ENCODE measurements at places on chromosomes 4 and X. TPM values are rescaled to one million over a fixed set of nuclear protein-coding genes. Genes with fewer than 3 reads are reported as not detected.

DNA sequence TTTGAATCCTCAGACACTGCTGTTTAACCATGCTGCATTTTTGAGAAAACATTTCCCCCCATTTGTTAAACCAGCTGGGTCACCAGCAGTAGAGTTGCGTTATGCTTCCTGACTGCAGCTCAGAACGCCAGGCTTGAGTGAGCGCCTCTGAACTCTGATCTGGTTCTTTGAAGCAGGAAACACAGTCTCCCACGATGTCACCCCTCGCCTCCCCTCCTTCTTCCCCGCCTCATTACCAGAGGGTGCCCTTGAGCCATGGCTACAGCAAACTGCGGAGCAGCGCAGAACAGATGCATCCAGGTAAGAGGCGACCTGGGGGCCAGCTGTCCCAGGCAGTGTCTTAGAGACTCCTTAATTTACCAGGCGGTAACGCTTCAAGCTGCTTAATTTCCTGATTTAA lies 78.4 kb downstream of the REPS2 start:
- H3K4me3 ChIP-seq: no peak overlapping the region
- H3K36me3 ChIP-seq: no peaks in the 10 kb centered on the region
- no peak overlapping the region for H3K27ac ChIP-seq
- no peaks in the 10 kb centered on the region for H3K27me3 ChIP-seq
- DNase-seq: no peak

GRCh38 chr4:73815145-73815544 lies 21.3 kb upstream of the CXCL6 start:
- H3K36me3 ChIP-seq: no peaks in the 10 kb centered on the region
- H3K4me3 ChIP-seq: no peak overlapping the region
- H3K4me1 ChIP-seq: no peaks in the 10 kb centered on the region
- no peak for DNase-seq

DNA sequence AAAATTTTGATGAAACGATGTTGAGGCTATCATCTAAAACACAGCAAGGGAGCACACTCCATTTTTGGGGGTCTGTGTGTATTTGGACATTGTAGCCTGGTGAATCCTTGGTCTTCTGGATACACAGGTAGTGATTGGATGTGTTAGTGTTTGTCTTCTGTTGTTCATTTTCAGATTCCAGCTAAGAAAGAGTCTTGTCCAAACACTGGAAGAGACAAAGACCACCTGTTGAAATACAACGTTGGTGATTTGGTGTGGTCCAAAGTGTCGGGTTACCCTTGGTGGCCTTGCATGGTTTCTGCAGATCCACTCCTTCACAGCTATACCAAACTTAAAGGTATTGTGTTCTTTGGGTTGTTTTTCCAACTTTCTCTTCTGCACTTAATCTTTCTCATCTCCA lies 32.8 kb downstream of the NSD2 start:
- peaks cover 13% of the 10 kb centered on the region for H3K36me3 ChIP-seq
- no peaks in the 10 kb centered on the region for H3K27me3 ChIP-seq
- H3K4me3 ChIP-seq: no peak overlapping the region
- H3K27ac ChIP-seq: no peak overlapping the region

The FAM9B gene
- not detected for total RNA-seq

DNA sequence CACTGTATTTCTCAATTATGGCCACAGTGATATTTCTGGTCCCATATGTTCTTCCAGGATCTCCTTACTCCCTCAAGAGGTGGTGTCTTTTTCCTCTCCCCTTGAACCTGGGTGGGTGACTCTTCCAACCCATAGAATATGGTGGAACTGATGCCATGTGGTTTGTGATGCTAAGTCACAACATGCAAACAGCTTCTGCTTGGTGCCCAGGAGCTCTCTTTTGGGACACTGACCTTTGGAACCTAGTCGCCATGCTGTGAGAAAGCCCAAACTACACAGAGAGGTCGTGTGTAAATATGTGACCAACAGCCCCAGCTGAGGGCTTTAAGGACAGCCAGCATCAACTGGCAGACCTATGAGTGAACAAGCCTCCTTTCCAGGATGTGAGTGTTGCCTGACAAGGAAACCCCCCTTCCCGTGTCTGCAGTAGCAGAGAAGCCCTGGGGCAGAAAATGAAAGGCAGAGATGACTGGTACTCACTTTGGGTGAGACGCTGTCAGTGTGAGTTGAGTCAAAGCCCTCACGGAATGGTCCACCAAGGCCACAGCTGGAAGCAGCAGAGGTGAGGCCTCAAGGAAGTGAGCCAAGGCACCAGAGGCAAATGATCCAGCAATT lies 223.4 kb downstream of the BCOR start:
- H3K4me3 ChIP-seq: no peak overlapping the region
- no peaks in the 10 kb centered on the region for H3K27me3 ChIP-seq
- H3K27ac ChIP-seq: no peak overlapping the region
- H3K36me3 ChIP-seq: no peaks in the 10 kb centered on the region
- DNase-seq: no peak

DNA sequence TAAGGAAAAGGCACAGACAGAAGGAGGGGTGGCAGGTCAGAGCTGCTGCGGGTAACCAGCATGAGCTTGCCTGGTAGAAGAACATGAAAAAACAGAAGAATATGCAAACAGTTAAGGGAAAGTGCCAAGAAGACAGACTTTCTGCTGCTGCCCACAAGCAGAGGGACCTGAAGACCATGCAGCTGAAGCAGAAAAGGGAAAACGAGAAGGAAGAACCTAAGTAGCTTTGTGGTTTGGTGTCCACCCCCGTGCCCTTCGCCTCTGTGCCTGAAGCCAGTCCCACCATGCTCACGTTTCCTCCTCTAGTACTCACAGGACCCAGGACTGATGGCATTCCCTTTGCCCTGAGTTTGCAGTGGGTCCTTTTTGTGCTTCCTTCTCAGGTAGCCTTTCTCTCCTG lies 62.8 kb downstream of the UBA6 start:
- DNase-seq: no peak
- no peaks in the 10 kb centered on the region for H3K4me1 ChIP-seq
- H3K4me3 ChIP-seq: no peak overlapping the region
- no peaks in the 10 kb centered on the region for H3K27me3 ChIP-seq
- no peak overlapping the region for H3K27ac ChIP-seq

GRCh38 chr4:188779581-188779980 lies 640.3 kb downstream of the TRIML1 start:
- no peaks in the 10 kb centered on the region for H3K36me3 ChIP-seq
- no peak overlapping the region for H3K27ac ChIP-seq
- H3K4me1 ChIP-seq: no peaks in the 10 kb centered on the region
- H3K4me3 ChIP-seq: no peak overlapping the region
- DNase-seq: no peak

- H3K27me3 ChIP-seq: no peaks in the 10 kb centered on the region
- no peak for DNase-seq
- no peak overlapping the region for H3K4me3 ChIP-seq
- no peak overlapping the region for H3K27ac ChIP-seq
Observed at GRCh38 chr4:42878863-42879262, 13.7 kb upstream of the GRXCR1 start.

GRCh38 chr4:10582059-10582686 lies 102.4 kb downstream of the CLNK start:
- H3K36me3 ChIP-seq: no peaks in the 10 kb centered on the region
- H3K27me3 ChIP-seq: no peaks in the 10 kb centered on the region
- peaks cover 6% of the 10 kb centered on the region for H3K4me1 ChIP-seq
- no peak overlapping the region for H3K4me3 ChIP-seq
- H3K27ac ChIP-seq: no peak overlapping the region

DNA sequence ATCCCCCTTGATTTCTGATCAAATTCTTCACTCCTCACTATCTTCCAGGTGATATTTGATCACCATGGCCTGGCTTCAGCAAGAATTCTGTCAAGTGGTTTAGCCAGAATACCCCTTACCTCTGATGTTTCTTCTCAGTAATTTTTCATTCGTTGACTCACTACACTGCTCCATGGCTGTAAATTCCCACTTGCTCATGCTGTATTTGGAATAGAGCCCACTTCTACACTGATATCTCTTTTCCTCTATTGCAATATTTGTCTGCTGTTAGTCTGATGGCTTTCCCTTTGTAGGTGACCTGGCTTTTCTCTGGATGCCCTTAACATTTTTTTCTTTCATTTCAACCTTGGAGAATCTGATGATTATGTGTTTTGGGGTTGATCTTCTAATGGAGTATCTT lies 73.9 kb upstream of the DIPK2B start:
- DNase-seq: no peak
- no peaks in the 10 kb centered on the region for H3K36me3 ChIP-seq
- H3K27ac ChIP-seq: no peak overlapping the region
- no peaks in the 10 kb centered on the region for H3K27me3 ChIP-seq
- H3K4me3 ChIP-seq: no peak overlapping the region
- H3K4me1 ChIP-seq: no peaks in the 10 kb centered on the region

- no peaks in the 10 kb centered on the region for H3K27me3 ChIP-seq
- no peak overlapping the region for H3K4me3 ChIP-seq
- H3K36me3 ChIP-seq: no peaks in the 10 kb centered on the region
- no peak for DNase-seq
- H3K27ac ChIP-seq: no peak overlapping the region
- no peaks in the 10 kb centered on the region for H3K4me1 ChIP-seq
Observed at GRCh38 chrX:104351173-104351769, 96.5 kb upstream of the ESX1 start.

GRCh38 chrX:54181202-54181953 lies 1.7 kb downstream of the FAM120C start:
- H3K36me3 ChIP-seq: no peaks in the 10 kb centered on the region
- peak overlapping the region; percentile 91 for H3K27ac ChIP-seq
- no peak for DNase-seq
- peak overlapping the region; percentile 84 for H3K4me3 ChIP-seq

DNA sequence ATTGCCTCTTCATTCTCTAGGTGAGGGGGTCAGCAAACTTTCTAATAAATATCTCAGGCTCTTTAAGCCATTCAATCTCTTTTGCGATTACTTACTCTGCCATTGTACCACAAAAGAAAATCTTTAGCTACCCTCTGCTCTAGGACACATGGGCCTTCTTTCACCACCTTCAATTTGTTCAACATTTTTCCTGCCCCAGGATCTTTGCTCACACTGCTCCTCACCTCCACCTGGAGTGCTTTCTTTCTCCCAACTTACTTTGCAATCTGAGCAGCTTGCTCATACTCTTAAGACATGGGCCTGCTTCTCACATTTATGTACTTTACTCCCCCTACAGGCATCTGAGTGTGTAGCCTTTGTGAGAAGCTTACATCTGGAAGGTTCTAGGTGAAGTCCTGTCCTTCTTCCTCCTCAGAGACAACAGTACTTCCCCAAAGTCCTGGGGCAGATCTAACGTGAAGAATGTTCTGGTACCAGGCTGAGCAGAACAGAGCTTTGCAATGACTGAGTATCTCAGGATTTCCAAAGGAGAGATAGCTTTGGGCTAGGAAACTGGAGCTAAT lies 55.0 kb upstream of the PRDM5 start:
- no peaks in the 10 kb centered on the region for H3K4me1 ChIP-seq
- no peak for DNase-seq
- no peak overlapping the region for H3K27ac ChIP-seq
- no peaks in the 10 kb centered on the region for H3K36me3 ChIP-seq
- H3K27me3 ChIP-seq: no peaks in the 10 kb centered on the region

- DNase-seq: no peak
- H3K4me1 ChIP-seq: no peaks in the 10 kb centered on the region
- H3K4me3 ChIP-seq: no peak overlapping the region
- no peak overlapping the region for H3K27ac ChIP-seq
Observed at GRCh38 chr4:110955748-110956147, 332.9 kb upstream of the PITX2 start.

DNA sequence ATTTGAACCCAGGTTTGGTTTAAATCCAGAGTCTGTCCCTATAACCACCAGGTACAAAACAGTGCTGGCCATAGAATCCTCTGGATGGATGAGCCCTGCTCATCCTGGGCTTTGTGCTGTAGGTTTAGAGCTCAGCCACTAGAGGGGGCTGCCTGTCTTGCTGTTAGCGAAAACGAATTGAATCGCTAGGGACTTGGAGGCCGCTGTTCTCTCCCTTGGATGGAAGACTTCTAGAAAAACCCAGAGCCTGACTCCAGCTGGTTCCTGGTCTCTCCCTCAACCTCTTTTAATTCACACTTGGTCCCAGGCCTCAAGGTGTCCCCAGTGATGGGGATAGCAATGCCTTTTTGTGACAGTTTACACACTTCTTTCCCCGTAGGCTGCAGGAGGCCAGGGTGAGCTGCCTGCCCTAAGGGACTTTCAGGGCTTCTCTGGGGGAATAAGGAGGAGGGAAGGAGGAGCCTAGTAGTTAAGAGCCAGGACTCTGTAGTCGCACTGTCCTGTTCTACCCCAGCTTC lies 8.7 kb downstream of the RIPPLY1 start:
- H3K4me1 ChIP-seq: no peaks in the 10 kb centered on the region
- H3K36me3 ChIP-seq: no peaks in the 10 kb centered on the region
- no peak for DNase-seq
- no peak overlapping the region for H3K4me3 ChIP-seq
- H3K27ac ChIP-seq: no peak overlapping the region
- H3K27me3 ChIP-seq: no peaks in the 10 kb centered on the region

GRCh38 chrX:135572436-135572835 lies 52.0 kb downstream of the INTS6L start:
- no peaks in the 10 kb centered on the region for H3K4me1 ChIP-seq
- no peaks in the 10 kb centered on the region for H3K27me3 ChIP-seq
- no peaks in the 10 kb centered on the region for H3K36me3 ChIP-seq
- no peak for DNase-seq
- no peak overlapping the region for H3K27ac ChIP-seq

DNA sequence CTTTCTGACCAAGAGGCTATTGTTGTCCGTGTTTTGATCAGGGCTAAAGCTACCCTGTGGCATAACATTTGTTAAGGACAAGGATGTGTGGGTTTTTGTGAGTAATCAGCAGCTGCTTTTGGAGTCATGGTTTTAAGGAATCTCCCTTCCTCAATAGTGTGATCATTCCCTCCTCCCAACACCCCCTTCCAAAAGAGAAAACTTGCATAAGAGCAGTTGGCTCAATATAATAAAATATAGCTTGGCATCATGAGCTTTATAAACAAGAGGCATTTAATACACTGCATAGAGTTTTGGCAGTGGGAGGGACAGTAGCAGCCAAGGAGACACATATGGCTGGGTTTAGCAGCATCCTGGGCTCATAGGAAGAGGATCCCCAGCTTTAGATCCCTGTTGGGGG lies 84.7 kb downstream of the NHS start:
- no peak overlapping the region for H3K4me3 ChIP-seq
- no peaks in the 10 kb centered on the region for H3K36me3 ChIP-seq
- no peak overlapping the region for H3K27ac ChIP-seq
- no peaks in the 10 kb centered on the region for H3K4me1 ChIP-seq

The SYP gene
- total RNA-seq: 6.9 TPM

DNA sequence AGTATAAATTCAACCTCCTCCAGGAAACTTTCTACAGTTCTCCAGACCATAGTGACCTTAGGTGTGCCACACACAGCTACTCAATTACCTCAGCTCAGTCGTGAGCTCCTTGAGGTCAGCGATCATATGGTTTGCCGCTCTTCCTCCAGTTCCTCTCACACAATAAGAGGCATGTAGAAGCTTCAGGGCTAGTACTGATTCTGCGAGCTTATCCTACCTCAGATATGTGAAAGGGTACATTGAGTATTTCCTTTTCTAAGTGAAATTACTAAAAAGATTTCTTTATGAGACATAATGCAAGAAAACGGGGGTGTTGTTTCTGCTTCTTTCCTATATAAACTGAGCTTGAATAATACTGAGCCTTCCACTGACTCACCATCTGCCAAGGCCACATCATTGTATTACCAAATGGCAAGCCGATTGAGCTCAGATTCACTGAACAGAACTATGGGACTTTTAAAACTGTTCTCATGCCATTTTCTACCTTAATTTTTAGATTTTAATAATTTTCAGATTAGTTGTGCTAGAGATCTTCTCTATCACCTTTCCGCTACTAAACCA lies 183.1 kb downstream of the HS6ST2 start:
- no peaks in the 10 kb centered on the region for H3K27me3 ChIP-seq
- no peaks in the 10 kb centered on the region for H3K4me1 ChIP-seq
- H3K36me3 ChIP-seq: no peaks in the 10 kb centered on the region
- no peak for DNase-seq
- H3K4me3 ChIP-seq: no peak overlapping the region

The SMIM10L2A gene
- 0.14 TPM for total RNA-seq

Measured in thoracic aorta (tissue), 2 donors.